ENCODE measurements at places on chromosomes 7 and 10.

DNA sequence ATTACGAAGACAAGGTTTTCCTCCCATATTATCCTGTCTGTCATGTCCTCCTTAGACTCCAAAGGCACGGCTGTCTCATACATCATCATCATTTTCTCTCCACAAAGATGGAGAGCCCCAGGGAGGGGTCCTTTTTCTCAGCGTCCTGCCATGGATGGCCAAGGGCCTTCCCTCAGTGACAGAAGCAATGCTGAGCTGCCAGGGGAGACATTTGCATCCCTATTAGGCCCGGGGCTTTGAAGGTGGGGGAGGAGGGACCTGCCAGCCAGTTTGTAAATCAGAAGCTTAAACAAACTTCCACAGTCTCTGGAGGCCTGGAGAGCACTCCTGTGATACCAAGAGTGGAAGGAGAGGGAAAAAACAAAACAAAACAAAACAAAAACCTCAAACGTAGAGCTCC lies 112.4 kb upstream of the ADO start:
- DNase-seq: no peak

GRCh38 chr10:62811159-62811875 lies 4.8 kb downstream of the EGR2 start:
- DNase-seq: no peak

DNA sequence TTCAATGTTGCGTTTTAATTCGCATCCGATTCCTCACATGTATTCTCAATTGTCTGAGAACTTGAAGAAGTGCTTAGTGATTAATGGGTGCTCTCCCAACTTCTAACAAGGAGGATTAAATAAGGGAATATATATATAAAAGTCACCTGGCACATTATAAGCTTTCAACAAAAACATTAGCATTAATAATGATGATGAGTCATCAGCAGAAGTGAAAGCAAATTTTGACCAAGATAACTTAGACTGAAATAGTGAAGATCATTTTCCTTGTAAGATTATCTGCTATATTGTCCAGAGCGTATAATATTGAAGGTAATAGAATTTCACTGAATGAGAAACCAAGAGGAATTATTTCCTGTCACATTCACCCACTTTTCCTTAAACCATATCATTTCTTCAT lies 8.5 kb downstream of the ASAH2 start:
- no peak for DNase-seq

GRCh38 chr7:127214956-127215718 lies 37.6 kb downstream of the GRM8 start:
- DNase-seq: no peak

DNA sequence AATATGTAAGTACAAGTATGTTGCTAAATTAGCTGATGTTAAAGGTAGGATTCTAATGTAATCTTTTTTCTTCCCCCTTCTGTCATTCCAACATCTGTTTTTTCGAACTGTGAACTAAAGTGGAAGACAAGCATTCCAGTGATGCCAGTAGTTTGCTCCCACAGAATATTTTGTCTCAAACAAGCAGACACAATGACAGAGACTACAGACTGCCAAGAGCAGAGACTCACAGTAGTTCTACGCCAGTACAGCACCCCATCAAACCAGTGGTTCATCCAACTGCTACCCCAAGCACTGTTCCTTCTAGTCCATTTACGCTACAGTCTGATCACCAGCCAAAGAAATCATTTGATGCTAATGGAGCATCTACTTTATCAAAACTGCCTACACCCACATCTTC lies 62.7 kb downstream of the WAC start:
- no peak for DNase-seq

- no peak for DNase-seq
Measured at GRCh38 chr10:44713307-44713706, 197.8 kb upstream of the TMEM72 start.

DNA sequence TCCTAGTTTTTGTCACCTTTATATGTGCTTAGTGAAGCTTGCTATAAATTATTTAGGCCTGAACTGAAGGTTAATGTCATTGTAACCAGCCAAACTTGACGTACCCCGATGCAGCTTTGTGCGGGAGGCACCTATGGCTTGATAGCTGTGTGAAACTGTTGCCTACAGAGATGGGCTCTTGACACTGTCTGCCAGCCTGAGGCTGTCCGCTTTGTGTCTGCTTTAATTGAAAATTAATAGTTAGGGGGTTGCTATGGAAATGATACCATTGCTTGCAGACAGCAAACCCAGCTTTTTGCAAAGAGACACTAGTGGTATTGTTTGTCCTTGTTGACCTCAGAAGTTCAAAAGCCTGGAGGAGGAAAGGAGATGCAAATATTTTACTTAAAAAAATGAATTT lies 2.1 kb upstream of the FOXP2 start:
- no peak for DNase-seq

GRCh38 chr10:59082249-59082648 lies 94.2 kb upstream of the PHYHIPL start:
- DNase-seq: no peak

GRCh38 chr7:29363636-29364425 lies 169.3 kb downstream of the CHN2 start:
- no peak for DNase-seq

- no peak for DNase-seq
Measured at GRCh38 chr7:149145031-149145845, 2.0 kb upstream of the ZNF398 start.

DNA sequence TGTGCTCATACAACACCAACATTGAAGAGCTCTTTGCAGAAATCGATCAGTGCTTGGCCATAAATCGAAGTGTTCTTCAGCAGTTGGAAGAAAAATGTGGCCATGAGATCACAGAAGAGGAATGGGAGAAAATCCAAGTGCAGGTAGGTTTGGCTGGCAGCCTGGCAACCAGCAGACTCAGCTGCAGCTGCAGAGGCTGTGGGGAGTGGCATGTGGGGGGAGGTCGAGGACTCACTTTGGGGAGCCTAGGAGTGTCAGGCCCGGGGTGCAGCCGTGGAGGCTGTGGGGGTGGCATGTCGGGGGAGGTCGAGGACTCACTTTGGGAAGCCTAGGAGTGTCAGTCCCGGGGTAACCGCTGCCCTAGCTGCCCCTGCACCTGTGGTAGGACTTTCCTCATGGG lies 35.1 kb downstream of the RNF32 start:
- DNase-seq: no peak

- no peak for DNase-seq
Measured at GRCh38 chr10:63145782-63146181, 12.7 kb downstream of the NRBF2 start.
